ENCODE measurements at places on chromosomes 2 and 18. TPM values are rescaled to one million over a fixed set of nuclear protein-coding genes. Genes with fewer than 3 reads are reported as not detected.

RGPD3 gene
- 0.27 TPM for total RNA-seq

DNA sequence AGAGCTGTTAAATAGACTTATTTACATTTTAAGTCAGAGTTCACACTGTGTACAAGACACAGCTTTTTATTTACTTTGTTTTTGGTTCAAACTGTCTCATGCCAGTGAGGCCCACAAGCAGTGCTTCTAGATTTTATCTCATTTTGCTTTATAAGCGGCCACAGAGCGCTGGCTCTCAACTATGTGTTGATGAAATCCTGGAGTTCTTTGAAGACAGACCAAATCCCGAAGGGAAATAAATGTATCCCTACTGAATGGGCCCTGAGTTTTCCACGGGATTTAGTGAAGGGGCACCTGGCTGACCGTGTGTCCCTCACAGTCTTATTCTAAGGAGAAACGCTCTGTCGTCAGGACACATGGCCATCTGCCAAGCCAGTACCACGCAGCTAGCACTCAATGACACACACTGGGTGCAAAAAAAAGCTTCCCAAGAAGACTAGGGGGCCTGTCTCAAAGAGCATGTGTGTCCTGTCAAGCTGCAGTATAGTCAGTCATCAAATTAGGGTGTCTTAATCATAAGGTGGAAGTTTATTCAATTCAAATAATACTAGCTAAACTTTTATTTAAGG lies 23.4 kb downstream of the LYPD1 start:
- no peak overlapping the region for H3K27ac ChIP-seq
- peaks cover 5% of the 10 kb centered on the region for H3K4me1 ChIP-seq
- H3K27me3 ChIP-seq = no peaks in the 10 kb centered on the region
- DNase-seq = no peak
- H3K36me3 ChIP-seq = no peaks in the 10 kb centered on the region
- no peak overlapping the region for H3K4me3 ChIP-seq

ANKRD23 gene
- 5.7 TPM for total RNA-seq

GRCh38 chr2:204425821-204426220 lies 119.5 kb upstream of the PARD3B start:
- no peaks in the 10 kb centered on the region for H3K36me3 ChIP-seq
- peak overlapping the region; percentile 14 for H3K27ac ChIP-seq
- DNase-seq = no peak
- H3K4me3 ChIP-seq = no peak overlapping the region
- no peaks in the 10 kb centered on the region for H3K4me1 ChIP-seq
- no peaks in the 10 kb centered on the region for H3K27me3 ChIP-seq

PLGLB2 gene
- total RNA-seq = 0.86 TPM

FHOD3 gene
- 21.2 TPM for total RNA-seq

DNA sequence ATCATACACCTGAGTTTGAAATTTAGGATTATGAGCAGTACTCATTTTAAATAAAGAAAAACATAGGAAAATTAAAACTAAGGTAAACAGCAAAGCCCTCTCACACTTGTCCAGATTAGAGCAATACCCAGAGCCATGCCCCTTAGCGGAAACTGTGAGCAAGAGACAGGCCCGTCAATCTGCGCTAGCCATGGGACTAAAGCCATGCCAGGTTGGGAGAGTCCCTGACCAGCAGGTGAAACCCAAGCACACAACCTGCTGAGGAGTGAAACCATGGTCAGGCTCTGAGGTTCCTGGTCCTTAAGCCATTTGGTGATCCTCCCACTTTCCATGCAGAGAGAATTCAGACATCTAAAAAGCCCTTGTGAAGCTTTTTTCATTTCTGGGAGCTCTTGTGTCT lies 494.3 kb downstream of the STK39 start:
- no peaks in the 10 kb centered on the region for H3K4me1 ChIP-seq
- H3K27ac ChIP-seq = no peak overlapping the region
- H3K4me3 ChIP-seq = no peak overlapping the region
- peaks cover 3% of the 10 kb centered on the region for H3K27me3 ChIP-seq

GRCh38 chr2:42736598-42737322 lies 27.2 kb downstream of the OXER1 start:
- no peak for DNase-seq
- no peaks in the 10 kb centered on the region for H3K27me3 ChIP-seq
- H3K4me3 ChIP-seq = no peak overlapping the region
- peaks cover 55% of the 10 kb centered on the region for H3K36me3 ChIP-seq

Data from glutamatergic neuron (in vitro differentiated cells).